ENCODE measurements at places on chromosomes 6 and 20.
A peak's percentile ranks its signal among the peaks of the same experiment; 100 is the strongest.

- no peak for DNase-seq
Observed at GRCh38 chr6:108687921-108688320, 127.2 kb downstream of the FOXO3 start.

- DNase-seq: no peak
Observed at GRCh38 chr6:146389740-146390139, 153.9 kb upstream of the RAB32 start.

DNA sequence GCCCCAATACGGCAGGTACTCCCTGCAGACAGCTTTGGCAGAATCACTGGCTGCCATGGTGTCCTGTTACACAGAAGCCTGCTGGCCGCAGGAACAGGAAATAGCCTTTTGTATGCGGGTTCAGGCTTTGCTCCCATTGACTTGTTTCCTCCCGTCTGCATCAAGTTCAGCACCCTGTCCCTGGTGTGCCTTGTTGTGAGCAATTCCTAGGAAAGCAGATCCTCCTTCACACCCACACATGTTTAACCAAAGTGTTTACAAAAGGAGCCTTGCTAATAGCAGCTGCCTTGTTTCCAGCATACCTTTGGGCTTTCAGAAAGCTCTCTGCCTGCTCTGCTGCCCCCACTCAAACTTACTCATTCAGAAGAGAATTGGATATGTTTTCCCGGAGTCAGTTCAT is 127.2 kb upstream of the SUPT3H start:
- DNase-seq: peak; percentile 27

DNA sequence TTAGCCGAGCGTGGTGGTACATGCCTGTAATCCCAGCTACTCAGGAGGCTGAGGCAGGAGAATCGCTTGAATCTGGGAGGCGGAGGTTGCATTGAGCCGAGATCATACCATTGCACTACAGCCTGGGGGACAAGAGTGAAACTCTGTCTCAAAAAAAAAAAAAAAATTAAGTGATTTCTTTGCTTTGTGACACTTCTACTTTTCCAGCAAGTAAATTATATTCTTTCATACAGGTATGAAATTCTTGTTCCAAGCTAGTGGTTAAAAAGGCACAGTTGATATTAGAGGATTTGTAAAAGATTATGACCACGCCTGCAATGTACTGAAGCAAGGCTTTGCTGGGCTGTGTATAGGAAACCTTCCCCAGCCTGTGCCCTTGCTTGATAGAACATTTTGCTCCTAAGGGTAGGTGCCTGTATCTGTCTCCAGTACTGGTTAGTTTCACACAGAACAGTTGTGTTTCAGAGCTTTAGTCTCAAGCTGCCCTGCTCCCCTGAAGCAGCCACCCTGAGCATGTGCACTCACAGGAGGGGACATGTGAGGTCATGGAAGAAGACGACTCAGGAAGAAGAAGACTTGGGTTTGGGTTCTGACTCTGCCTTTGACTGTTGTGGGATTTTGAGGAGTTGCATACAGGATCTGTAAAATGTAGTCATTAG is 10.2 kb downstream of the PTPN1 start:
- no peak for DNase-seq

DNA sequence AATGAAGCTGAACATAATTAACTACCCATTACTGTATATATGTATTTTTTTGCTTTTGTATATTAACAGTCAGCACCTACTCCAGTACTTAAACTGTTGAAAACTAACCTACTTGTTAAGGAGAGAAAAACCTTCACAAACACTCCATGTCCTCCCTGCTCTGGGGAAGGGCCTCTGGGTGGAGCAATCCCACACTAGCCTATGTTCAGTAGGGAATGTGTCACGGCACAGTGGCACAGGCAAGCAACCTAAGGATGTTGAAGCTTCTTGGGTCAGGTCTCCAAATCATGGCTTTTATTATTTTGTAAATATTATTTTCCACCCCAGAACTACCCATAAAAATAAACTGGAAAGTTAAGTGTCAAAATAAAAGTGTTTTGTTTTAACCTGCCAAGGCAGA is 5.3 kb downstream of the MAN1A1 start:
- no peak for DNase-seq

DNA sequence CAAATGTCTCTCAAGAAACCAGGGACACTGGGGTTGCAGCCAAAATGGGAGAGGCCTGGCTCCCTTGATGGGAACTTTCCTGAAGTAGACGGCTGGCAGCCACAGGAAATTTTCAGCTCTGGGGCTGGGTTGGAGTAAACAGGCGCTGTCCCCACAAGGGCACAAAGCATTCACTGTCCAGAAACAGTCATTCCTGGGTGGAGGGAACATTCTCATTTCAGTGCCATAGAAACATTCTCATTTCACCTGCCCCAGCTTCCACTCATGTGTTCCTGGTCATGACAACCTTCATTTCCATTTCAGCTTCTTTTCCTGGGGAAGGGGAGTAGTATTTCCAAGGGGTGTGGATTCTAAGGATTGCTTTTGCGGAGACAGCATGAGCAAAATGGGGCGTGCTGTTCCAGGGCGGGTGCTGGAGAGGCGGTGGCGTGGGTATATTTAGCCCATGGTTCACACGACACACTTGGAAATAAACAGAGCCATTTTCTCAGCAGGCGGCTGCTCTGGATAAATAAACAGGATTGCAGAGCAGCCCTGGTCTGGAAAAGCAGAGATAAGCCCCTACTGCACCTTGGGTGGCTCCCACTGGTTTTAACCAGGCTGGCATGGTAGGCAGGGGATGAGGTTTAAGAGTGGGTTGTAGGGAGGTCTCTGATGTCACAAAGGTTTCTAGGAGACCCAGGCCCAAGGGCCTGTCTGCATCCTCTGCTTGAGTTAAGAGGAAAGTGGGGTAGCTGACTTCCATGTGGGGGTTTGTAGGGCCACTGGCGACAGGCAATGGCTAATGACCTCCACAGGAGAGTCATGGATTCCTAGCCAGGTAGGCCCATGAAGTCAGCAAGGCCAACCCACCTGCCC is 32.9 kb downstream of the COX4I2 start:
- peak; percentile 45 for DNase-seq

DNA sequence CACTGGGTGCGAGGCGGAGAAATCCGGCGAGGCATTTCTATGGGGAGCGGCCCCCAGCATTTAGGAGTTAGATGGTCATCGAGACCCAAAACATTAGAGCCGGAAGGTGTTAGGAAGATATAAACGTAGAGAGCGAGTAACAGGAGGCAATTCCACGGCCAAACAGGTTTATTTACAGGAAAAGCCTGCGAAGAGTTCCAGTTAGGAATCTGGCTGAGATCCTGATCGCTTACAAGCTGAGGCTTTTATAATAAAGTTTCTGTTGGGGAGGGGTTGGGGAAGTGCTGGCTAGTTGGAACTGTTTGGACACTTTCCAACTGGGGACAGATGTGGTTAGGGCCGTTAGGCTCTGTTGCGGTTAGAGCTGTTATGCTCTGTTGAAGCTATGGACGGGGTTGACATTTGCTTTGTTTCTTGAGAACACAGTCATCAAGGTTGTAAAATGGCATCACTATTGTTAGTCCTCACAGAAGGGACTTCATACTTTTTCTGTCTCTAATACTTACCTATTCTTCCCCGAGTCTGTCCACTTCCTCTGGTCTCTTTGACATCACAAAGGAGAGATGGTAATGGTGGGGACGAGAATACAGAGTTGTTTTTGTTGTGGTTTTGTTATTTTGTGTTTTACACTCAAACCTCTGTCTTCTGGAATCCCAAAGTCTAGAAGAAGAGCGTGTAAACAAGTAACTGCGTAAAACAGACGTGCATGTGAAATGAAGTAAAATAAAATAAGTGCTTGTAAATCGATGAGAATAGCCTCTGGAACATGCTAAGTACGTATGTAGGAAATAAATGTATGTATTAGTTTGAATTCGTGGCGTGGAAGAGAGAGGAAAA is 554 bp upstream of the ZSCAN31 start:
- DNase-seq: no peak

DNA sequence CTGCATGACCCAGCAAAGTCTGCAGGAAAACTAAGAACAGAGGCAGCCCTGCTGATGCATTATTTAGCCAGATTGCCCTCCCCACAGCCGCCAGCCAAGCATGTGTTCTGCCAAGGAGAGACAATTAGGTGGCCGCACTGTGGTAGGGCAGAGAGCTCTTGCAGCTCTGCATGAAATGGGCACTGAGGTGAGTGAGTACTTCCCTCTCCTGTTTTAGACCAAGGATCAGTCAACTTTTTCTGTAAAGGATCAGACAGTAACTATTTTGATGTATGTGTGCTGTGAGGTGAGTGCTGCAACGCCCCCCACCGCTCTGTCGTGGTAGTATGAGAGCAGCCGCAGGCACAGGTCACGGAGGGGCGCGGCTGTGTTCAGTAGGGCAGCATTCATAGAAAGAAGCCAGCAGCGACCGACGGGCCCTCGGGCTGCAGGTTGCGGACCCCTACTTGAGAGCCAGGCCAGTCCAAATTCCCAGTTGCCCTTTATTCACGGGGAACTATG is 23.8 kb upstream of the FAM50B start:
- no peak for DNase-seq

DNA sequence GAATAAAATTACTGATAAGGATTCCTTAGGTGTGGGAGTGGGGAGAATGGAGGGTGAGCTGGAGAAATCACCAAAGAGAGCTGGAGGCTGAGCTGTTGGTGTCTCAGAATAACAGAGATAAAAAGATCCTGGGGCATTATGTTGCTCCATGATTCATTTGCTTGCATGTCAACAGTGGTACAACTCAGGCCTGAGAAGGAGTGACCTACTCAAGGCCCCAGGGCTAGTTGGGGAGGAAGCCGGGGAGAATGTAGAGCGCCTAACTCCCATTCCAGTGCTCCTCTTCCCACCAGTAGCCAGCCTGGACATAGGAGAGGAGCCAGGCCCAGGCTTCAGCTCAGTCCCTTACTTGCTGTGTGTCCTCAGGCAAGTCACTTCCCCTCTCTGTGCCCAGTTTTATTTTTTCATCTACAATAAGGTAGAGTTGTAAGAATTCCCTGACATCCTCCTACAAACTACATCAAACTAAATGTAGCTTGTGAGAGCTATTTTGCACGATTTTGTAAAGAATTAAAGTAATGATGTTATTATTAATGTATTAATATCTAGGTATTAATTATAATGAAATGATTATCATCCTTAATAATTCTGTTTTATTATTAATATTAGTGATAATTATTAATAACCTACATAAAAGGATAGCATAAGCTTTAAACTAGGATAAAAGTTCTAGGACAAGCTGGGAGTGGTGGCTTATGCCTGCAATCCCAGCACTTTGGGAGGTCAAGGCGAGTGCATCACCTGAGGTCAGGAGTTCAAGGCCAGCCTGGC is 250.9 kb upstream of the SULF2 start:
- no peak for DNase-seq

DNA sequence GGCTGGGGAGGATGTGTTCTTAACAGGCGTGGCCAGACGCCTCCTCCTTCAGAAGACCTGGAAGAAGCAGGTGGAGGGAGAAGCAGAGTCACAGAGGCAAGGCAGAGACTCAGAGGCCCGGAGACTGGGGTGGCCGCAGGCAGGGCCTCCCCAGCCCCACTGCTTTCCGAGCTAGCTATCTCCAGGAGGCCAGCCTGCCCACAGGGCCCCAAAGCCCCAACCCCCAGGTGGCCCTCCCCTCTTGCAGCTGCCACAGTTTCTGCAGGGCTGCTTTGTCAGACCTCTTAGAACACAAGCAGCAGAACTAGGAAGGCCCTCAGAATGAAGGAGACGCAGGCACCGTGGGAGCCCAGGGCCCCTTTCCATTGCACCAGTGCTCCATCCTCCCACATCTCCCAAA is 69.0 kb upstream of the MLN start:
- DNase-seq: no peak

DNA sequence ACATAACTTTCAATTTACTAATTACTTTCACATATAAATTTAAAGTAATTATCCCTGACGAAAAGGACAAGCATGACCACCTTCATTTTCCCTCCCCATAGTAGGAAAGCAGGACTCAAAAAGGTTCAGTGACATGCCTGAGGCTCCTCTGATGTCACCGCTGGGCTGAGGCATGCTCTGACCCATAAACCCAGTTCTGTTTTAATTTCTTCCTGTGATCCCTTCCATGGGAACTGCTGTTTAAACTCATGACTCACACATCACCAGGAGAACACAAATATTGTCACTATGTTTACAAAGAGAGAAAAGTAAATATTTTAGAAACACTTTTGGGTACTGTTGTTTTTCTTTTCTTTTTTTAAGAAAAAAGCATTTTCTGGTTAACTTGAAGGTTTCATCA is 38.0 kb upstream of the NR2E1 start:
- peak; percentile 87 for DNase-seq

DNA sequence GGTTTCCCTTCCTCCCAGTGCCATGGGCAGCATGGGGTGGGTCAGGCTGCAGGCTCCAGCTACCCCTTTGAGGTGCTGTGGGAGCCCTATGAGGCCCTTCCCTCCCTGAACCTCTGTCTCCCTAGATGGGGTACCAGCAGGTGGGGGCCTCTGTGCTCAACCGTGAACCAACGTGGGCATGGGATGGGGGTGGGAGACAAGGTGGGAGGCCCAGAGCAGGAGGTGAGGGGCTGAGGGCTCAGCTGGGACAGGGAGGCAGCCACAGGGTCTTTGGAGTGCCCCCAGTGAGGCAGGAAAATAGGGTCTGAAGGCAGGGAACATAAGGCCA is 33.3 kb downstream of the SUN5 start:
- DNase-seq: no peak

- no peak for DNase-seq
Observed at GRCh38 chr20:35305682-35306556, 13.7 kb upstream of the FAM83C start.

DNA sequence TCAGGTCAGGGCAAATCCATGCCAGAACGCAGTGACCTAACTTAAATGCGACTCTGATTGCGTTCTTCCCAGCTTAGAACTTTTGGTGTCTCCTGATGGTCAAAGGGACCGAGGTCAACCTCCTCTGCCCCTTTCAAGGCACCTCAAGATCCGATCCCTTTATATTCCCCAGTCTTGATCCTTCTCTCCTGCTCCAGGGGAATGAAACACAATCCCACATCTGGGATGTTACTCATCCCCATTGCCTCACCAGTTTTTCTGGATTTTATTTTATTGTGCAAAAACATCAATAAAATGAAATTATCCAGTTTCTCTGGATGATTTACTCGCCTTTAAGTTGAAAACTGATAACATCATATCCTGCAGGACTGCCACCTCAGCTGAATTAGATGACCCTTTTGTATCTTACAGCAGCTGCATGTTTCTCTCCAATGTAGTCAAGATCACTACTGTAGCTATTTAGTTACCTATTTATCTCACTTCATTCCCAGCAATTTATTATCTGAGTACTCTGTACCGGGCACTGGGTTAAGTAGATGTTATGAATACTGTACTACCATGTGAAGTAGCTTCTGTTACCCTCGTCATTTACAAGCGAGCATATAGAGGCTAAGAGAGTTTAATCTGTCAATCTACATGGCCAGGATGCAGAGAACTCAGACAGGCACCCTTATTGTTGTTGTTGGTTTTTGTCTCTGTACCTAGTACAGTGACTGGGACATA is 44.0 kb downstream of the IRAK1BP1 start:
- DNase-seq: no peak

DNA sequence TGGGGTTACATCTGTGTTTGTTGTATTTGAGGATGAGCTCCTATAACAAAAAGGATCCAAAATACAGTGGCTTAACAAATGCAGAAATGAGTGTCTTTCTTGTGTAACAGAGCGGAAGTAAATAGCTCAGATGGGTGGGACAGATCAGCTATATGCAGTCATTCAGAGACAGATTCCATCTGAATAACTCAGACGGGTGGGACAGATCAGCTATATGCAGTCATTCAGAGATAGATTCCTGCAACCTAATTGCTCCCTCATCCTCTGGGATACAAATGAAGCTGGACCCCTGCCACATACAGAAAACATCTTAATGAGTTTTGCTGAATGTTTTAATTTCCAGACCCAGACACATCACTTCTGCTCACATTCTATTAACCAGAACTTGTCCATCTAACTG is 332.3 kb downstream of the BCKDHB start:
- no peak for DNase-seq

- DNase-seq: no peak
Observed at GRCh38 chr6:55176958-55177357, 2.6 kb downstream of the HCRTR2 start.

All from NCI-H774 (cell line).